Fibroblast of the conjunctiva (primary cell): ENCODE measurements at places on chromosomes 2 and 18.

GRCh38 chr2:215314896-215315295 is 3.0 kb downstream of the ATIC start:
- no peak for DNase-seq

GRCh38 chr2:98847853-98848252 is 88.2 kb downstream of the CRACDL start:
- no peak for DNase-seq

DNA sequence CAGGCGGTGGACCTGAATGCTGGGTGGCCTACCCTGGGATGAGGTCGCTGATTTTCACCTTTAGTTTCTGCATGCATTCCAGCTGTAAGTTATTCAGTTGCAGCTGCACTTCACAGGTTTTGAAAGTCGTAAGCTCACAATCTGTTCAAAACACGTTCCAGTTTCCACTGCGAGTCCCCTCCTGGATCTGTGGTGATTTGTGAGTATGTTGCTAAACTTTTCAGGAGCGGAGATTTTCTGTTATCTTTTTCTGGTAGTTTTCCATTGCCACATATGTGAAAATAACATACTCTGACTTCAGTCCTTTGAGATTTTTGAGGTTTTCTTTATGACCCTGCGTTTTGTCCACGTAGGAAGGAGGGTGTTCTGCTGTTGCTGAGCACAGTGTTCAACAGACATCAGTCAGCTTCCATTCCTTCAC is 102.1 kb downstream of the SNTG2 start:
- no peak for DNase-seq

- peak; percentile 35 for DNase-seq
Observed at GRCh38 chr18:59123588-59124369, 15.9 kb upstream of the SEC11C start.

GRCh38 chr18:24080861-24081260 is 58.0 kb upstream of the CABYR start:
- DNase-seq = no peak

DNA sequence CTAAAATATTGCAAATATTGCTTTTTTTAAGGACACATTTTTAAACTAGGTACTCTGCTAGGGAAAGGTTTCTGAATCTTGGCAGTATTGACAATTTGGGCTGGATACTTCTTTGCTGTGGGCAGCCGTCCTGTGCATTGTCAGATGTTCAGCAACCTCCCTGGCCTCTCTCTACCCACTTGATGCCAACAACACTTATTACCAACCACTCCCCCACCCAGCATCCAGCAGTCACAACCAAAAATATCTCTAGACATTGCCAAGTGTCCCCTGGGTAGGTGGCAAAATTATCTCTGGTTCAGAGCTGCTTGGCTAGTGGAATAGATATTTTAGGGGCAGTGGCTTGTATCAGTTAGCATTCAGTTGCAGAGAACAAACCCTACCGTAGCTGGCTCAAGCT is 114.3 kb upstream of the PNPT1 start:
- no peak for DNase-seq

DNA sequence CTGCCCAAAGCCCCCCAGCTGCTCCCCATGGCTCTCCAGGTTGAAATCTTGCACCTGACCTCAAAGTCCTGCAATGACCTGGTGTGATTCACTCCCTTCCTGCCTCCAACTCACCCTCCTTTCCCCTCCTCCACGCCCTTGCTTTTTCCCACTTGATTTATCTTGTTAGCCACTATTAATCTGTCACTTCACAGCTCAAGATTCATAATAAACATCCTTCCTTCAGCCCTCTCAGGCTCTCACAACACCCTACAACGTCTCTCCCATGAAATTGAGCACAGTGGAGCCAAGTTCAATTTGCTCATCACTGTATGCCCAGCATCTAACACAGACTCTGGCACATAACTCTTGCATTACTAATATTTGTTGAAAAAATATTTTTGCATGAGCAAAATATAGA is 85.6 kb upstream of the SLC35G4 start:
- no peak for DNase-seq

DNA sequence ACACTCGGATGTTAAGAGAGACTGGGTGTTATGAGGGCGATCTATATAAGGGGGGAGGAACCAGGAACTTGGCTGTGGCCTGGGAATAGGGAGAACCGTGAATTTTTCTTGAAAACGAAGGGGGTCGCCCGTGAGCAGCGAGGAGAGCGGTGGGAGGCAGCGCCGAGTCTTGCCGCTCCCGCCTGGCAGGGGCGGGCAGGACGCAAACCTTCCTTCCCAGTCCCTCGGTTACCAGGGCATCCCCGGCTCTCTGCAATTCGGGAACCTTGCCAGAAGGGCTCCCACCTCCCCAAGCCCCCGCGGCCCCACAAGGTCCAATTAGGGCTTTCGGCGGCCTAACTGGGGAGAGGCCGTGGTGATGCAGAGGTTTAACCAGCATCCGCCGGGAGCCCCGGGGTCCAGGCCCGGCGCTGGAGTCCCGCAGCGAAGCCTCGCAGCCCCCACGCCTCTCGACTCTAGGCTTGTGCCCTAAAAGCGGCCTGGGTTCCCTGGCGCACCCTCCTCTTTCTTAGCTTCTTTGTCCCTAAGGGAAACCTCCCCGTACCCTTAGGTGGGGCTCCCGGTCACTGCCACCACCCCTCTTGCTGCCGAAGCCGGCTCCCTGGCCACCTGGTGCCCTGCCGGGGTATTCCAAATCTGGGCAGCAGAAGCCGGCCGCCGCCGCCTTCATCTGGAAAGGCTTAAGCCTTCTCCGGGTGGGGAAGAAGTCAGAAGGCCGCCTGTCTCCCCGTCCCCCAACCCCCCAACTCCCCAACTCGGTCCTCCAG is 680 bp upstream of the FHOD3 start:
- DNase-seq = peak; percentile 57

- DNase-seq = no peak
Observed at GRCh38 chr2:180038997-180039396, 31.9 kb upstream of the CWC22 start.

- DNase-seq = no peak
Observed at GRCh38 chr2:162524192-162524591, 180.3 kb downstream of the GCA start.

DNA sequence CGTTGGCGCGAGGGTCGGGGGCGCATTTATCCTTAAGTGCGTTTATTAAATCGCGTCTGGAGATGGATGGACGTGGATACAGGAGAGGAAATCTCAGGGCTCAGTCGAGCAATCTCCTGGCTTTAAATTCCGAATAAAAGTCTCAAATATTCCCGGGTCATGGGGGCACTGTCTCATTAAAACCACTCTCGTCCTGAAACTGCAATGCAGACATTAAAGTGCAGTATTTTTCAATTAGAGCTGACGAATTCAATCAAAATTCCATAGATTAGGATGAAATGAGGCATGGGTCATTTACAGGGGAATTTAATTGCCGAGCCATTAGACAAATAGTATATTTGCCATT is 10.7 kb upstream of the GBX2 start:
- no peak for DNase-seq

DNA sequence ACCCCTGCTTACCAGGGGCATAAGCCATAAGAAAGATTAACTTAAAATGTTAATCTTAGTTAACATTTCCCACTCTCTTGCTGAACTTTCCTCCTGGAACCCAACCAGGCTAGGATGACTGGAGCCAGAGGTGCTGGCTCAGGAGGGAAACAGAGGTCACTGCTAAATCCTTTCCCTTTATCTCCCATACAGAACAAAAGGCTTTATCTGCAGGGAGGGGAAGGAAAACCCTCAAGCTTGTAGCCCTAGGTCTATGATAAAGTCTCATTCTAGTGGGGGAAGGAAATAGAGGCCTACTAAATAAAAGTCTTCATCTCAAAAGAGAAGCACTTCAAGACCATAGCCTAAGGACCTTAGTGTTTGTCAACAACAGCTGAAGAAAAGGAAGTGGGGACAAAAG is 18.6 kb downstream of the HIBCH start:
- DNase-seq = no peak

DNA sequence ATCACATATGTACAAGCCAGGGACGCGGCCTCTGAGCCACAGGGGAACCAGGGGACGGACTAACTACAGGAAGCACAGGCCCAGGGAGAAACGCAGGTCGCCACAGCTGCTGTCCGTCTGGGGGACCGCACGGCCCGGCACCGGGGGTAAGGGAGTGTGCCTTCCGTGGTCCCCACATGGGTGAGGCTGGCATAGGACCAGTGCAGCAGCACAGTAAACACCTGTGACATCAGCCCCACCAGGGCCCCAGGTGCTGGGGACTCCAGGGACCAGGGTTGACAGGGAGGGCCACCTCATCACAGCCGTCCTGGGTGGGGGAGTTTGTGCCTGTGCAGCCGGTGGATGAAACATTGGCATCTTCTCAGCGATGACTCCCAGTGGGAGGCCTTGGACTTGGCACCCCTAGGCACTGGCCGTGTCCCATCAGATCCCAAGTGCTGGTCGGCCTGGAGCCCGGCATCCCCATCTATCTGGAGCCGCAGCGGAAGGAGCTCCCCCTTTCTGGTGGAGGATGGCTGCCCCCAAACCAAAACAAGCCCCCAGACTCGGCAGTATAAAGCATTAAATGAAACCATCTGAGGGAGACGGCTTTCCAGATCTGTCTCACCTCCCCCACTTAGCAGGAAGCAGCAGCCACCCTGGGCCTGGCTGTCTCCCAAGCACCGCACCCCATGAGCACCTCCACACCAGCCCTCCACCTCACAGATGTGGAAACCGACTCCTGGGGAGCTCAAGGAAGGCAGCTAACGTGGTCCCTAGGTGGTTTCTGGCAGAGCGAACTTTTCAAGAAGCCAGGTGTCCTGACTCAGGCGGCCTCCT is 22.5 kb downstream of the AQP12A start:
- no peak for DNase-seq

GRCh38 chr2:42771546-42772153 is 7.7 kb upstream of the OXER1 start:
- no peak for DNase-seq
